ENCODE measurements at places on chromosomes 7 and 10.
A peak's percentile ranks its signal among the peaks of the same experiment; 100 is the strongest.

DNA sequence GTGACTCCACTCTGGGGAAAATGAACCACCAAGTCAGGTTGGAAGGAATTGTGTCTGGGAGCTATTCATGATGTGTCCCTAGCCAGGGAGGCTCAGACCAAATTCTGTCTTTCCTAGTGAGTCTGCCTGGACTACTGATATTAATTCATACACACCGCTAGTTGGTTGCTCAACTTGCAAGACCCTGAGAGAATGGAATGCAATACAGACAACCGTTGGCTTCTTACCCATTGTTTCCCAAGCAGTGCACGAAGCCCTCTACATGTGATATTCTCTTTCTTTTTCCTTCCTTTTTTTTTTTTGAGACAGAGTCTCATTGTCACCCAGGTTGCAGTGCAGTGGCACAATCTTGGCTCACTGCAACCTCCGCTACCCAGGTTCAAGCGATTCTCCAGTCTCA lies 19.4 kb upstream of the SRGN start:
- DNase-seq, result no peak

DNA sequence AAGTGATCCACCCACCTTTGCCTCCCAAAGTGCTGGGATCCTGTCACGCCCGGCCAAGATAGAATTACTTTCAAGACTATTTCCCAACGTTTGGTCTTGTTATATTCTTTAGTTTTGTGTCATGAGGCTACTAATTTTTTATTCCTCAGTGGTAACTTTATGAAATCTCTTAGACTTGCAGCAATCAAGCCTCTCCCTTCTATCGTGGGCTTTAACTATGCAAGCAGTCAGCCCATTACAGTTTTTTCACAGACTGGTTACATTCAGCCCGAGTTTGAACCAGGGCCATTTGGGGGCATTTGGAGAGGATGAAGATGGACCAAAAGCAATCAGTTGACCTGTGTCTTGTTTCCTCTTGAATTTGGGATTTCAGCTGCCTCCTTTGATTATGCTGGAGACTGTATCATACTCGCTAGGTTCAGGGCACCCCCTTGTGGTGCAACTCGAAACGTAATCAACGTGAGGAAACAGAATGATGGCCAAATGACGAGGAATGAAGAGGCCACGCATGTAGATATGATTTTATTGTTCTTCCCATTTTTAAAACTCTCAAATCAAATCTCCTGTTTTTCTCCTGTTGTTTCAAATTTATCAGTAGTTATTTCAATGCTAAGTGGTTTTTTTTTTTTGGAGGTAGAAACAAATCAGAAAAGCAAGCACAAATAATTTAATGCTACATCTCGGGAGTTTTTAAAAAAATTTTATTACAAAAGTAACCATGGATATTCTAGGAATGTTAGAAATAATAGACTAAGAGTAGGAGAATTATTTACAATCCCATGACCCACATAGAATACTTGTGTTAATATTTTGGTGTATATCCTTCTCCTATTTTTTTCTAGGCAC lies 151.6 kb downstream of the KIAA1217 start:
- peak; percentile 39 for DNase-seq

DNA sequence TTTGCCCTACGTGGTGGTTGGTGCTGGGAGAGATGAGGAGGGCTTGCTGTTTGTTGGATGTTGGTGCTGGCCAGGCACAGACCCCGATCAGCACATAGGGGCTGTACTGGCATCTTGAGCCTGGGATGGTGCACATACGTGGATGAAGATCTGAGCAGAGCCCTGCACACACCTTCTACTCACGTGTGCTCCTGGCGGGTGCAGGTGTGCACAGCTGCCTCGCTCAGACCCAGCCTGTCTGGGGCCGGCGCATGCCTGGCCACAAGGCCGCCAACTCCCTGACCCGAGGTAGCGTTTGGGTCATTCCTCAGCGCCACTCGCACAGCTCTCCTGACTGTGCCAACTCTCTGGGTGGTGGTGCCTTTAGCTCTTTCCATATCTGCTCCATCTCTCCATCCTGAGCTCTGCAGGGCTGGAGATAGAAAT lies 18.6 kb downstream of the PALD1 start:
- no peak for DNase-seq

GRCh38 chr7:44368455-44368854 lies 43.1 kb upstream of the CAMK2B start:
- no peak for DNase-seq

DNA sequence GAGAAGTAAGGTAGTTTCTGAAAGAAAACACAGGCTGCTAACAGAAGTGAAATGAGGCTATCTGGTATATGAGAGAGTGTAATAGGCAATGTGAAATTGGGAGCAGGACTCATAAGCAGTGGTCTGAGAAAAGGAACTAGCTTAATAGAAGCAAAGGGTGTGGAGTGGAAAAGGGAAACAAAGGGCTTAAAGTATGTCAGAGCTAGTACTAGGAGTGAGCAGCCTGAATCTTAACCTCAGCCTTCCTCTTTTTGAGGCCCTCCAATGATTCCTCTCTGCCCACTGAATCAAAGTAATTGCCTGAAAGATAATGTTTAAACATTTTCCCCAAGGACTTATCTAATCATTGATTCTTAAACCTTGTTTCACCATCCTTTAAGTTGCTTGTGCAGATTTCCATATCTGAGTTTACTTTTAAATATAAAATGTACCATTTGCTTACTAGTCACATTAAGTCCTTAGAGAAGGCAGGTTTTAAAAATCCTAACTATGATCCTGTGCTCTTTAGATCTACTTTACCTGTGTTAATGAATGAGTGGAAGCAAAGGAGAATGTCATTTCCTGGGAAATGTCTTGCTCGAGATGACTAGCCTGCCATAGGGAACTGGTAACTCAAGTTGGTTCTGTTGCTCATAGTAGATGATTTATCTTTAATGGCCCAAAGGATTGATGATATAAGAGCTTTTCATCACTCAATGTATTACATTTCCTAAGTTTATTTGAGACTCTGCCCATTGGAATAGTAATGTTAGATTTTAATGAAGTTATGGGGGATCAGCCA lies 155.0 kb downstream of the SKAP2 start:
- DNase-seq, result no peak

Data from SW480 (cell line).